ENCODE measurements at places on chromosomes 12 and 14.

DNA sequence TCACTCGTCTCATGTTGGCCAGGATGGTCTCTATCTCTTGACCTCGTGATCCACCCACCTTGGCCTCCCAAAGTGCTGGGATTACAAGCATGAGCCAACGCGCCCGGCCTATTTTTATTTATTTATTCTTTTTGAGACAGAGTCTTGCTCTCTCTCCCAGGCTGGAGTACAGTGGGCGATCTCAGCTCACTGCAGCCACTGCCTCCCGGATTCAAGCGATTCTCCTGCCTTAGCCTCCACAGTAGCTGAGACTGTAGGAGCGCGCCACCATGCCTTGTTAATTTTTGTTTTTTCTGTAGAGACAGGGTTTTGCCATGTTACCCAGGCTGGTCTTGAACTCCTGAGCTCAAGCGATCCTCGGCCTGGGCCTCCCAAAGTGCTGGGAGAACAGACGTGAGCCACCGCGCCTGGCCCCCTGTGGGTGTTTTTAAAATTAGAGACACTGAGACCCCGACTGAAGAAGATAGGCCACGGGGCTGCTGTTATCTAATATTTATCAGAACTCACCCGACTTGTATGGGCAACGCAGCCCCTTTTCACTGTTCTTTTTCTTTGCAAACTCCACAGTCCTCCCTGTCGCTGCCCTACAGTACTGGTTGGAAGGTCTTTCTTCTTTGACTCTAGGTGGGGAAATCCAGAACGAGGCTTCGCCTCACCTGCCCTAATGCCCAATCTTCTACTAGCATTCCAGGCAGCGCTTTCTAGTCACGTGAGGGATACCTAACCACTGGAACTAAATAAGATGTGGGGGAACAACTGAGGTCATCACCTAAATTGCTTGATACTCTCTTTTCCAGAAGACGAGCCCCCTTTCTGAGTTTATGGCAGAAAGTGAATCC lies 1.4 kb upstream of the GABARAPL1 start:
- no peak for DNase-seq

- no peak for DNase-seq
These were observed 22.3 kb upstream of the GNS start for GRCh38 chr12:64781280-64782190.

GRCh38 chr14:75069811-75070145 lies 337 bp downstream of the ZC2HC1C start:
- DNase-seq: no peak

DNA sequence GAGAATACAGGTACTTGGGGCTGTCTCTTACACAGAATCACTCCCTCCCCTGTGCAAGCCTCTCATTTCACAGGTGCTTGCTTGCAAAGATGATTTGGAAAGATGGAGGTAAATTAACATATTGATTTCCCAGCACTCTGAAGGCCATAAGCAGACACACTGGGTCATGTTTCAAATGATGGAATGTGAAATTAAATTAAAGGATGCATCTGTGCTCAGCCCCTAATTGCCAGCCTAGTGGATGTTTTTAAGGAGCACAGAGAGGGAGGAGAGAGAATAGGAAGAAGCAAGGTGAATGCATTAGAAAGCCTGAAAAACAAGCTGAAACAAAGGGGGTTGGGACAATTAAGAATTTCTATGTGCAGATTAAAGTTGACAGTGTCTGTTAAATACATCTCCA lies 96.1 kb upstream of the GRIP1 start:
- no peak for DNase-seq

GRCh38 chr14:68593806-68594536 lies 198.9 kb downstream of the ZFP36L1 start:
- no peak for DNase-seq

DNA sequence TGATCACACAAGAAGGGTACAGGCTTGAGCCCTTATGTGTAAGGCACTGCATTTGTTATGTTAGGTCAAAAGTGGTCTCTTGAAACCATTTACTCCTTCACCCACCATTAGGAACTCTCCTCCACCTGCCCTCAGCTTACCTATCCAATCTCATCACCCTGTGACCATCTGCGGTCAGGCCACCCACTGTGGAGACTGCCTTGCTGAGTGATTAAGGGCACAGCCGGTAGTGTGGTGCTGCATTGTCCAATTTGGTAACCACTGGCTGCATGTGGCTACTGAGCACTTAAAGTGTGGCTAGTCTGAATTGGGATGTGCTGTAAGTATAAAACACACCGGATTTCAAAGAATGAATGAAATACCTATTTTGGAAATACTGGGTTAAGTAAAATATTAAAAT lies 177.1 kb upstream of the PARP11 start:
- no peak for DNase-seq

- DNase-seq: no peak
These were observed 29.7 kb upstream of the FKBP4 start for GRCh38 chr12:2765052-2765451.

- no peak for DNase-seq
These were observed 6.4 kb upstream of the CISTR start for GRCh38 chr12:53758081-53758729.

DNA sequence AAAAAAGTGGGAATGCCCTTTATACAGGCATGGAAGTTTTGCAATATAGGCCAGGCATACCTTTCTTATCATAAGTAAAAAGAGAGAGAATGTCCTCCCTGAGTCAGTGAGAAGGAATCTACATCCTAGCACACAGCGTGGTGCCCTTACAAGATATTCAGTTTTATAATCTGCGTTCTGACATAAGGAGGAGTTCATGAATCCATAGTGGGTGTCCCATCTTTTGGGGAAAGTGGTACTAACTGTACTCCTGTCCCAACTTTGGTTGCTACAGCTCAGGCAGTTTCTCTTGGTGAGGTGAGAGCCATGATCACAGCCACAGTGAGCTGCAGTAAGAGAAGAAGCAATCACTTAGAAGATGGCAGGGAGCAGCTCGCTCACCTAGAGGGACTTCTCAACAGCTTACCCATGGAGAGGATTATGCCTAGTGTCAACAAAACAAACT lies 332.9 kb downstream of the BCAT1 start:
- DNase-seq: no peak

DNA sequence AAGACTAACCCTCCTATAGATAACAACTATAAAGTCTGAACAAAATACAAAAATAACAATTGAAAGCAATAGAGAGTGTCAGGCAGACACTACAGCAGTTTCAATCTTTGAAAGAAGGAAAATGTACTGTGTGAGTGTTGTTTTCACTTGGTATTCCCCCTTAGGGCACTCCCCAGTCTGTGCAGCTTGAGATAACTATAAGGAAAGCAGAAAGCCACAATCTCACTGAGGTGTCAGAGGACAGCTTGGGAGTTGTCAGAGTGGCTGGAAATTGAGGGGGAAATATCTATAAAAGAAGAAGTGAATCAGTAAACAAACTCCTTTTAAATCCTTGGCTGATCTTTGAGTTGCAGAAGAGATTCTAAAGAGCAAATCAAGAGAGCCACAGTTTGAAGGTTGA lies 364.8 kb downstream of the NELL2 start:
- DNase-seq: no peak

- no peak for DNase-seq
These were observed 82.5 kb downstream of the PRICKLE1 start for GRCh38 chr12:42507081-42507480.

GRCh38 chr14:68547305-68548193 lies 245.3 kb downstream of the ZFP36L1 start:
- peak; percentile 40 for DNase-seq

- no peak for DNase-seq
These were observed 9.7 kb upstream of the POP5 start for GRCh38 chr12:120590741-120591407.

DNA sequence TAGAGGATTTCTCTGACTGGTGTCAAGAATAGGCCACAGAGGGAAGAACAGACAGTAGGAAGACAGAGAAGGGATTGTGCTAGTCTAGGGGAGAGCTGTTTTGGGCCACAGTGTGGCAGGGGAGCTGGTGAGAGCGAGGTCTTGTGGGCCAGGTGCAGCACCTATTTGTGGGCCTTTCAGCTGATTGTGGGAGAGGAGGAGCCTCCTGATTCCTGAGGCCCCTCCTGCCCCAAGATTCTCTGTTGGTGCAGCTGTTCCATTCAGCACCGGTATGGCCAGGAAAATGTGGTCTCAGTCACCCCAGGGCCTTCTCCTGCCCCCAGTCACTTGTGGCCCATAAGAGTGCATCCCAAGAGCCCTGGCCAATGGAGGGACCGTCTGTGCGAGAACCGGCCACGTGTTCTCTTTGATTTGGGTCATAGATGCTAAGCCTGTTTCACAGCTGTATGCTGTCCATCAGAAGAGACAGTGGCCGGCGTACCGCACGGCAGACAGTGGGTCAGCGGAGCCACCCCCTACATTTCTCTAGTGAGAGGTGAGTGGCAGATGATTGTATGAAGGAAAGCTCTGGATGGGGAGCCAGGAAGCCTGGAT lies 27.7 kb downstream of the TPCN1 start:
- DNase-seq: no peak

GRCh38 chr12:28051516-28052354 lies 79.2 kb upstream of the PTHLH start:
- DNase-seq: no peak

DNA sequence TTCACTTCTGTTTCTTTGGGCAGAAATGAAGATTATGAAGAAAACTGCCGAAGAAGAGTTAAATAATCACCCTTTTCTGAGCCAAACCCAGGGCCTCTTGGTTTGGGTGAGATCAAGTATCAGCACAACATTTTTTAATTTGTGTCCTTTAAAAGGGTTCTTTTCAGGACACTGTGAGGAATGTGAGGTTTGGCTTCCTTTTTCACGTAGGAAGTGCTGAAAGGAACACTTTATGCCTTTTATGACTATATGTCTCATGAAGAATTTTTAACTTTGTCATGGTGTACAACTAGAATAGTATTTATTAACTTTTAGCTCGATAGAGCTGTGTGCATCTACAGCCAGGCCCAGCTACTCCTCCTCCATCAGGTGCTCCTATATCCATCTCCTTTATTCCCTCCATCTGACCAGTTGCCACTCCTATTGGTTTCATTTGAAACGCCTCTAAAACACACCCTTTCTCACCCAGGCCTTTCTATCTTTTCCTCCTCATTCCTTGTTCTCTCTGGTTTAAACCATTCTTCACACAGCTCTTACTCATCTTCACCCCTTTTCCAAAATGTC lies 103.6 kb upstream of the LRIG3 start:
- no peak for DNase-seq

DNA sequence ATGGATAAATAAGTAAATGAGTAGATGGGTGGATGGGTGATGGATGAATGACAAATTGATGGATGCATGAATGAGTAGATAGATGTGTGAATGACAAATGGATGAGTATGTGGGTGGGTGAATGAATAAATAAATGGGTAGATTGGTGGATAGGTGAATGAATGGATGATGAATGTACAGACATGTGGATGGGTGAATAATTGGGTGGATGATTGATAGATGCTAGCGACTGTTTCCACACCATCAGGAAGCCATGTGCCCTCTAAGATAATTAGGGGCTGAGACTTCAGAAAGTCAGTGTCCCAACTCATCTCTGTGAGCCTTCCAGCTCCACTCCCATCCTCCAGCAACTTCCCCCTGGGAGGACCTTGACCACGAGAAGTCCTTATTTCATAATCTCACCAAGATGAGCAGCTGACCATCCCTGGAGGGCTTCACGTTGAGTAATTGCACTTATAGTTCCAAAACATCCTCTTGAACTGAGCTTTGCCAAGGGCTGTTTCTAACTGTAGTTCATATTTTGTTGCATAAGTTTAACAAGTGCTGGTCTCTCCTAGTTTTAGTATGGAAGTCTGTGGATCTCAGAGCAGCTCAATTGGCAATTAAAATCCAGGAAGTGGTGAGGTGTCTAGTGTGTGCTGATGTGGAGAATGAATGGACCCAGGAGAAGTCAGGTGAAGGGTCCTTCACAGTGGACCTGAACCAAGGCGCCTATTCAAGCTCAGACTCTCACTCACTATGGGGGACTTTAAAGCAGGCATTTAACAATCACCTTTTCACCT lies 295.7 kb downstream of the ADGRD1 start:
- DNase-seq: no peak

DNA sequence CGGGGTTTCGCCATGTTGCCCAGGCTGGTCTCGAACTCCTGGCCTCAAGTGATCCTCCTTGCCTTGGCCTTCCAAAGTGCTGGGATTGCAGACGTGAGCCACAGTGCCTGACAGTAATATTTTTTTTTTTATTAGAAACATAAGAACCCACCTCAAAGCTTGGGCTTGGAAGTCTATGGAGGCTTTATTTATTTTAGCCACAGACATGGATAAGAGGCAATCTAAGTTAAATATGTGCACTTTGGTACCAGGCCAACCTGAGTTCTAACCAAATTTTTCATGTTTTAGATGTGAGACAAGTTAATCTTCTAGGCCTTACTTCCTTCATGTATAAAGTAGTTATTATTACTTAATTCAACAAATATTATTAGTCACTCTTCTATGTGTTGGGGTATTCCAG lies 96.9 kb downstream of the RAD51B start:
- no peak for DNase-seq

DNA sequence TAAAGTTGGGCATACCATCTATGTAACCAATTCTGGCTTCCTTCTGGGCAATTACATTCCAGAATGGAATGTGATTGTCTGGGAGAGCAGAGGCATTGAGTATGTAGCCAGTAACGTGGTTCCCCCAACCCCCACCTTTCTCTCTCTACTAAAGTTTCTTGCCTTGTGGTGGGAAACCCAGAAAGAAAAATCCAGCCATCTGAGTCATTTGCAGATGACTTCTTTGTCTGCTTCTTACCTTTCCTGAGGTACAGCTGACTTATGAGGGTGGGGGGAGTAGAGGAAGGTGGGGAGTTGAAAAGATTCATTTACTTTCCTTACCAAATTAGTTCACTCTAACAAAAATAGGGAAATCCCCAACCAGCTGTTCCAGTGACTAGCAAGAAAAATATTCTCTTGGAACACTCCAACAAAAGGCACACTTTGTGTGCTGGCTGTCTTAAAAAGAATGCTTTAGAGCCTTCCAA lies 112.1 kb upstream of the FRMD6 start:
- peak; percentile 23 for DNase-seq

DNA sequence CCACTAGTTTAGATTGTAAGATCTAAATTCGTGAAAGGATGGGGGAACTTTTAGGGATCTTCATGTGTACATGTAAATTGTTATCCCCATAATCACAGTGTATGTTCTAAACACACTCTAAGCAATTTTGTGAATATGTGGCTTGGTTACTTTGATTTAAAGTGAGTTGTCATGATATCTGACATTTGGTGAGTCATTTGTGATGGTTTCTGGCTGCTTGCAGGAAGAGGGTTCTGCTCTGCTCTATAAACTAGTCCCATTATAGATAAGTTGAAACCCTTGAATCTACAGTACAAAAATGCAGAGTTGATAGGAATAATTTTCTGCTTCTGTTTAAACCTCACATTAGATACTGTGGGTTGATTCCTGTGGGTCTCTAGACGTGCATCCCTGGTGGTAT lies 14.8 kb downstream of the GUCY2C start:
- DNase-seq: no peak

DNA sequence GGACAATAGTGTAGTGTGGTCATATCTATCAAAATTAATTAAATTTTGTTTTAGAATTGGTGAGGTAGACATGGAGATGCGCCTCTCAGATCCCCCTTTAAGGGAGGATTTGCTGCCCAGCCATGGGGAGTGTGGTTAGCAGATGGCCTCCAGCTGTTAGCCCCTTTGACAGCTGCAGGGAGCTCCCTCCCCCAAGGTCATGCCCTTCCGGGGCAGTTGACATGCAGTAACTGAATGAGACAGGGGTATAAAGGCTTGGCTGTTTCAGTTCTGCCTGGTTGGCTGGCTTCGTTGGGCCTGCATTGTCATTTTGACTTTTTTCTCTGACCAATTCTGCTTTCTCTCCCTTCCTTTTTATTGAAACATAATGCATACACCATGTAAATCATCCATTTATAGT lies 291.5 kb upstream of the SRRM4 start:
- no peak for DNase-seq

Measured in H54 (cell line).